ENCODE measurements at places on chromosomes 13 and 19.

DNA sequence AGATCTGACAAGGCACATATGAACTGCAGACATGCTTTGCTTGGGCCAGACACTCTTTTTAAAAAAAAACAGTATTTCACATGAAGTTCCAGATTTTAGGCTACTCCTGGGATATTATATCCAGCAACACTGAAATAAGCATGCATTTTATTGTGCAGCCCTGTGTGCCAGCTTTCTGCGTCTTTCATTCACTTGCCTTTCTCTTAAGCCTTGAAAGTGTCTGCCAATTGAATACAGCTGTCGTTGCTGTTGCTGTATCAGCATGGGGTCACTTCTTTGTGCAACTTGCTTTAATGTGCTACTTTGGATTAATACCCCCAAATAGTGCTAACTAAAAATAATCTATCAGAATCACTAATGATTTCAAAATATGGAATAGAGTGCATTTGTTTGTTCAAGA lies 657.8 kb downstream of the SLITRK6 start:
- no peak for DNase-seq

GRCh38 chr13:33015791-33016323 lies 366 bp upstream of the KL start:
- no peak for DNase-seq

DNA sequence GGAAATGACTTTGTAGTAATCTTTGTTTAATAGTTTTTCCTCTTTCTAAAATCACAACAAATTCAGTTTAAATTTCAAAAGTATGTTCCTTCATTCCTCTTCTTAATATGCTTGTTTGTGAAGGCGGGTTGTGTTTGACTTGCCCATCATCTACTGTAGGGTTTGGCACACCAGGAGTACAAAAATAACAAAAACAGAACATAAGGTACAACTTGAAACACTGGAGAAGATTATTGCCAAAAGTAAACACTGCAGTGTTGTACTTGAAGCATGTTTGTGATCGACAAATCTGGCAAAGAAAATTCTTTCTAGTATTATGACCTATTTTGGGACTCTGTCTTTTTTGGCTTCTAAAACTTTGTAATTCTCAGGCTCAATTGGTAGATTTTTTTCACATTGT lies 518.6 kb downstream of the SLITRK5 start:
- DNase-seq: no peak

GRCh38 chr13:47632311-47632710 lies 368.8 kb downstream of the SUCLA2 start:
- no peak for DNase-seq

DNA sequence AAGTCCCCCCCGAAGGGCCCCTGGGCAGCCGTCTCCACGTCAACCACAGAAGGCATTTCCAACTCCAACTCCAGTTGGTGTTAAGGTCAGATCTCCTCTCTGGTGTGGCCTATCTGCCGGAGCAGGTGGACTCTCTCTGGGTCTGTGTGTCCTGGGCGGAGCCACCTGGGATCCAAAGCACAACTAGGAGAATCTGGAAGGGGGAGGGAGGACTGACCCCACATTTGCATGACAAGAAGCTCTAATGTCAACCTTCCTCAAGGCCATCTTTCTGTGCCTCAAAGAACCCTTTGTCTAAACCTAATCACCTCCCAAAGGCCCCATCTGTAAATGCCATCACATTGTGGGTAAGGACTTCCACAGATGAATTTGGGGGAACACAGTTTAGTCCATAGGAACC lies 381.5 kb downstream of the UQCRFS1 start:
- DNase-seq: no peak

- DNase-seq: no peak
These were observed 184.9 kb downstream of the GGACT start for GRCh38 chr13:100403675-100404074.

GRCh38 chr13:73677048-73677601 lies 457.1 kb downstream of the KLF12 start:
- no peak for DNase-seq

DNA sequence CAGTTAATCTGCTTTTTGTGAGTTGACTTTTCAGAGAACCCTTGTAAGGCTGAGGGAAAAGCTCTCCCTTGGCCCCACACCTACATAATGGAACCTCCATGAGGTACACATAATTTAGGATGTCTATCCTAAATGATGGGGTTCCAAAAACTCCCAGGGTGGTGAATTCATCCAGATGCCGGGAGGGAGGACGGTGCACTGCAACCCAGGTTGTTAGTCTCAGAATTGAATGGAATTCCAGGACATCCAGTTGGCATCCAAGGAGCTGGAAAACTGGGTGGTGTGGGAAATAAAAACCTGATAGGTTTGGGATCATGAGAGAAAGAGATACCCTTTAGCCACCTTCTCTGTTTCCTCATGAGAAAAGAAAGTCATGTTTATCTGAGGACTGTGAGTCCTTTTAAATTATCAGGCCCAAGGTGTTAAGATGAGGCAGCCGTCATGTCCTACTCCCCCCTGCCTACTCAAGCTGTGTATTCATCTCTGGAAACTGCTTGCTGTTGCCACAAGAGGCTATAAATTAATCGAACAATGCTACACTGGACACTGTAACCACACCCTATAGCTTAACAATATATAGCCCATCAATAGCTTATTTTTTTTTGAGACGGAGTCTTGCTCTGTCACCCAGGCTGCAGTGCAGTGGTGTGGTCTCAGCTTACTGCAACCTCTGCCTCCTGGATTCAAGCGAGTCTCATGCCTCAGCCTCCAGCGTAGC lies 49.5 kb downstream of the C13orf46 start:
- DNase-seq: no peak
